ENCODE measurements at places on chromosomes 13 and 19.

DNA sequence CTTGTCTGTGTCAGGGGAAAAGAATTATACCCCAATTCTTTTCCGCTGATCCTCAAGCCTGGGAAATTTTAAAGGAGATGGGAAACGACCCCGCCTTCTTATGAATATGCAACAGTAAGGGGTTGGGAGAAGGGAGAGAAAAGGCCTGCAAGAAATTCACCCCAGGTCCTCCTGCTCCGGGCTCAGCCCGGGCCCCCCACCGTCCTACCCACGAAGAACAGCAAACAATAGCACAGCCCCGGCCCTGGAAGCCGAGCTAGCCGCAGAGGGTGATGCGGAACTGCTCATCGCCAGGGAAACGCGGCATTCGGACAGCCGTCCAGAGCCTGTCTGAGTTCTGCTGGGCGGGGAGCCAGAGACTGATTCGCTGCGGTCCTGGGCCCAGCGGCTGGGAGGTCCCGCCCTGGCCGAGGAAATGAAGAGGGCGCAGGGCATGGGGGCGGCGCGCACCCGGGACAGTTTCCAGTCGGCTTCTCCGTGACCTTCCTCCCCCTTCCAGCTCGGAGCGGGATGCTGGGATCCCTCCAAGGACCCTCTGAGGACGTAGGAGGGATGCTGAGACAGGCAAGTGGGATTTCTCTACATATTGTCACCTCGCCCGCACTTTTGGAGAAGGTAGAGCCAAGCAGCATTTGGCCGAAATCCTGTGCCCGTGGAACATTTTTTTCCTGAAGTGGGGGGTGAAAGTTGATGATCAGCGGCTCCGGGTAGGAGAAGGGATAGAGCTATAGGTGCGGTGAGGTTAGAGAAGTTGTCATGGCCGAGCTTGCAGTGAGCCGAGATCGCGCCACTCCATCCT, 82.3 kb upstream of the C1QTNF9B start:
- DNase-seq = peak; percentile 25

DNA sequence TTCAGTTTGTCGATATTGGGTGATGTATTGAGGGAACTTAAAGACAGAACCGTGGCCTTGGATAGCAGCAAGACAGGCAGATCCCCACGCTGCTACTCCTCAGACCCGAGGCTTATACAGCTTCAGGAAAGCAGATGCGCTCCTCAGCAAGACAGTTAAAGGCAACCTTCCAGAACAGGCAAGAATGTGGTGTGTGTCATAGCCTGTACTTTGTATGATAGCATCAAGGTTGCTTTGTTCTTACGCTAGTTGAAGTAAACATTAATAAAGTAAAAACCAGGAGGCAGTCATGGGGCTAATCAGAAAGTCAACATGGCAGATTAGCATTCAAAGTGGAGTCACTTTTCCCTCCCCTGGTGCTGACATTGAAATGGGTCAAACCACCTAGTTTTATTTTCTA, 473.2 kb downstream of the DCT start:
- no peak for DNase-seq

DNA sequence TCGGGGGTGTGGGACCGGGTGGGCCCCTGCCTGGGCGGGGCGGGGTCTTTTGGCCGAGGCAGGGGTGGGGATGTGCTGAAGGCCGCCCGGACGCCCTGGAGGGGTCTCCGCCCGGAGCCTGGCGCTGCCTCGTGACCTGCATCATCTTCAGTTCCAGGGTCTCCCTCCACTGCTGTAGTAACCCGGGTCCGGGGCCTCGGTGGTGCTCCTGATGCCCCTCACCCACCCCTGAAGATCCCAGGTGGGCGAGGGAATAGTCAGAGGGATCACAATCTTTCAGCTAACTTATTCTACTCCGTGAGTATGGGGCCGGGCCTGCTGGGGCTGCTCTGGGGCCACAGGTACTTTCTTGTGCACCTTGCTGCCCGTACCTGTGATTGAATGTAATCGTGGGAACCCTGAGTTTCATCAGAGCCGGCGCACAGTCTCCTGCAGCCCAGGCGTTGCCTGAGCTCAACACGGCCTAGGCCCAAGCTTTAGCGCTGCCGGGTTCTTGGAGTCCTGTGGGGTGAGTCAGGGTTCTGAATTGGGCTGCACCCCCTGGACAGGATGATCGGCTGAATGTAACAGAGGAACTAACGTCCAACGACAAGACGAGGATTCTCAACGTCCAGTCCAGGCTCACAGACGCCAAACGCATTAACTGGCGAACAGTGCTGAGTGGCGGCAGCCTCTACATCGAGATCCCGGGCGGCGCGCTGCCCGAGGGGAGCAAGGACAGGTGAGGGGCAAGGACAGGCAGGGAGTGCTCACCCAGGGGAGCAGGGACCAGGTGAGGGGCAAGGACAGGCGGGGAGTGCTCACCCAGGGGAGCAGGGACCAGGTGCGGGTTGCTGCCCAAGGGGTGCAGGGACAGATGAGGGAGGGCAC, 10.5 kb downstream of the PEAK3 start:
- DNase-seq = no peak

DNA sequence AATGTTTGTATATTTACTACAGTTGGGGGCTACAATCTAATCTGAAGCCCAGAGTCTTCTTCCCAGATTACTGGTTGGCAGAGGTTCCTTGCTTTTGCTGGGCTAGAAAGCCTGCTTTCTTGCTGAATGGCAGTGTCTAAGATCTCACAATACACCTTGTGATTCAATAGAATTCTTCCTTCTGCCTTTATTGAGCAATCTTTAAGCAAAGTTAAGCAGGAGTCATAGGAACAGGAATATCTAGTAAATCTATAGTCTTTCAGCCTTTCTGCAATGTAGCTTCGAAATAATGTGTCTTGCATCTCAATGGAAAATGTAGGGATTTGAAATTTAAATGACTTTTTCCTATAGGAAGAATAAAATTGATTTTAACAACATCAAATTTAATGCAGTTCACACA, 346.1 kb downstream of the SLITRK1 start:
- DNase-seq = no peak

DNA sequence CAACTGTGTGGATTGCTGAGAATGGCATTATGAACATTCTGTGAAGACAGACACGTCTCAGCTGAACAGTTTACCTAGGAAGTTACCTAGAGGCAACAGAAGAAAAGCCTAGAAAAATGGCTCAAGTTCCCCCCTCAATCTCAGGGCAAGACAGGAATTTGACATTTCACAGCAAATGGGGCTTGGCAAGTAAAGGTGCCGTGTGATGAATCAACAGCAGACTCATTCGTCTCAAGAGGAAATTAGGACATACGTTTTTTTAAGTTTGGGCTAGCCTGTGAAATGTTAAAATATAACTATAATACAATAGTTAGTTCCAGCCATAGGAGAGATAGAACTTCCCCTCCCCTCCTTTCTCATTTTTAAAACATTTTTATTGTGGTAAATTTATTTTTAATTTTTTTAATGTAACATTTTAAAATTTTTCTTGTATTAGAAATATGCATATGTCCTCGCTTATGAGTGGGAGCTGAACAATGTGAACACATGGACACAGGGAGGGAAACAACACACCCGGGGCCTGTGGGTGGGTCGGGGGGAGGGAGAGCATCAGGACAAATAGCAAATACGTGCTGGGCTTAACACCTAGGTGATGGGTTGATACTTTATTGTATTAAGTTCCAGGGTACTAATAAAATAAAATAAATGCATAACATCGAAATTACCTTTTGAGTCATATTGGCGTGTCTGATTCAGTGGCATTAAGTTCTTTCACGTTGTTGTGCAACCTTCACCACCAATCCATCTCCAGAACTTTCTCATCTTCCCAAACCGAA, 116.0 kb downstream of the COL4A2 start:
- DNase-seq = no peak

- DNase-seq = no peak
Observed at GRCh38 chr19:5104871-5105351, 136.0 kb downstream of the KDM4B start.

GRCh38 chr13:50326811-50327210, 311.6 kb downstream of the KCNRG start:
- no peak for DNase-seq

- DNase-seq = no peak
Observed at GRCh38 chr13:44407379-44407778, 33.8 kb downstream of the SERP2 start.

DNA sequence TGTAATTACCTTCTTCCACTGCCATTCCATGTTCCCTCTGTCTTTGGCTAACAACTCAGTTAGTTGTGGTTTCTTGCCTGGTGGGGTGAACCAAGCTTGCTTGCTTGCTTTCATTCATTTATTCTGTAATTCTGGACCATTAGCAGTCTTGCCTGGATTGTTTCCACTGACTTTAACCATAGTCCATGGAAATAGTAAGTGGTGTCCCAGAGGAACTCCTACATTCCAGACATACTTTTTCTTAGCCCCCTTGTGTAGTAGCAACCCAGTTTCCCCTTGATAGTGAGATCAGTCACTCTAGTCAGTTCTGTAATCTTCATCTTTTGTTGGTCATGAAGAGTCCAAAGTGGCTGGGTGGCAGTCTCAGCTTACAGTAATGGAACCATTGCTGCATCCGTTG, 23.2 kb downstream of the PDS5B start:
- DNase-seq = no peak

DNA sequence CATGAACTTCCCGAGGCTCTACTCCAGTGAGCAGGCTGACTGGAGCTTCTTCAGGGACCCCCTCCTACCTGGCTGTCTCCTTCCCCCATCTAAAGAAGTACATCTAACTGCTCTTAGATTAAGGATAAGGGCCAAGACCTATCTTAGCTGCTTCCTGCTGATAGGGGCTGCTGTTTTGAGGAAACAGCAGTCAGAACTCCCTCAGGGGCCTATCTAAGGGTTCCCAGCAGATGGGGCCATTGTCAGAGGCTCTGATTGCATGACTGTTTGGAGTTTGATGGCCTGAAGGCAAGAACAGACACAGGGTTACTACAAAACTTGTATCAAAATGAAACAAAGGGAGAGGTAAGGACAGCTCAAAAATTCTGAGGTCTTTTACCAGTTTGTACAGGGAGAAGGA, 2636.9 kb upstream of the PCDH20 start:
- no peak for DNase-seq

DNA sequence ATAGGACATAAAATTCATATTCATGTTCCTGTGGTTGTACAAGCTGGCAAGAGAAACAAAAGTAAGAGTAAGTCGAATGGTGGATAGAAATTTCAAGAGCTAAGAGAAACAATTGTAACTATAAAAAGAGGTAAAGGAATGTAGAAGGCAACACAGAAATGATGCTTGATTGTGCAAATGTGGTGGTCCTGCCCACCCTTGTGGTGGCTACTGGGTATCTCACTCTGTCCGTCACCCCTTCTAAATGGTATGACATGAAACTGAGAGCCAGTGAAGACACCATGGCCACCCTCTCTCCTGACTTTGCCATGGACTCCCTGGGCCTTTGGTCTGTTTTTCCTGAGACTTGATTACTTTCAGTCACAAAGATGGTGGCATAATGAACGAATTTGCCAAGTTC, 925.9 kb upstream of the SLITRK6 start:
- DNase-seq = no peak

GRCh38 chr19:32581705-32582179, 752 bp downstream of the PDCD5 start:
- peak; percentile 28 for DNase-seq

DNA sequence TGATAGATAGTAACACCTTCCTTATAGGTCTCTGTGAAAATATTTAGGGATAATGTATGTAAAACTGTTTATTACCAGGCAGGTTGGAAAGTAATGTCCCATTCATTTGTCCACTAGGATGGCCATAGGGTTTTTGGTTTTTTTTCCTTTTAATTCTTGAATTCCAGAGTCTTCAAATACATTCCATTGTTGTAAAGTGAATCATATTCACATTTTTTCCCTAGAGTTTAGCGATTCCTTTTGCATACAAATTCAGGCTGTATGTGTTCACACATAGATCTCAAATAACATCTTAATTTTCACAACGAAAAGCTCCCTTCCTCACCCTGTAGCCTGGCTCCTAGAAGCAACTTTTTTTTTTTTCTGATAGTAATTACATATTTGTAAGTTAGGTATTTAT, 1.8 kb upstream of the ZNF557 start:
- DNase-seq = no peak

DNA sequence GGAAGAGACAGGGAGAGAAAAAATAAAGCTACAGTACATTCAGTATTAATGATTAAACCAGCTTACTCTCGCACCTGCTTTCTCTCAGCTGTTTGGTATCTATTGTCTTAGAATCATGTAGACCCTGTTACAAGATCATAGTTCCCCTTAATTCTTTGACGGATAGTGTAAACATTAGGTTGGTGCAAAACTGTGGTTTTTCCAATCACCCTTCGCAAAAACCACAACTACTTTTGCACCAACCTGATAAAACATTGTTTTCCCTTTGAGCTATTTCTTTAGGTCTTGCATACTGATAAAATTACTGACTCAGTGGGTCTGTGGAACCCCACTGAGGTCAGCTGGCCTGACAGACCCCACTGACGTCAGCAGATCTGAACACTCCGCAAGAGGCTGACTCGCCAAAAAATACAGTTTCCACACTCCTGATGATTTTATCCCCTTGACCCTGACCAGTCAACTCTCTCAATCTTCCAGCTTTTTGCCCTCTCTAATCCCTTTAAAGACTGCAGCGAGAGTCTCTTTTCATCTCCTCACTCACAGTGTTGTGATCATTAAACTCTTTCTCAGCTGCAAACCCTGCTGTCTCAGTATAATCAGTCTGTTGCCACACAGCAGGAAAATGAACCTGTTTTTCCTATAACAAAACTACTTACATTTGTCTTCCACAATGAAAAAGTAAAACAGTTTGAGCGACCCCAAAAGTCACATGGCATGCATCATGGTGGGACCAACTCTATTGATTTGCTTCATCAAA, 123.9 kb downstream of the SLITRK6 start:
- no peak for DNase-seq

DNA sequence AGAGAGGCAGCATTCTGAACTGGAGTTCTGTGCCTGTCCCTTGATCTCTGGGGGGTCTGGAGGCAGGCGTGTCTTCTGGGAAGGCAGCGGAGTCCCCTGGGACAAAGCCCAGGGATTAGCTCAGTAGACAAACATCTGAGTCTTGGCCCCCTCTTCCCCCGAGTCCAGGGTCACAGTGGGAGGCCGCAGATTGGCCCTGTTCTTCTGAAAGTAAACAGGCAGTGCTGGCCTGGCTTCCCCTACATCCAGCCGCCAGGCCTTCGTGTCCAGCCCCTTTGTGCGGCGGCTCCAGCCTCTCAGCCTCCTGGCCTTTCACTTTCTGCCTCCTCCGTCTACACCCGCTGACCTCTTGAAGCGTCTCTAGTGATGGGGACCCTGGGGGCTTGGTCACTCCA, 989 bp downstream of the NFILZ start:
- DNase-seq = no peak

- no peak for DNase-seq
Observed at GRCh38 chr13:40580566-40581276, 85.7 kb downstream of the FOXO1 start.

GRCh38 chr13:79658333-79658975, 177.5 kb downstream of the NDFIP2 start:
- no peak for DNase-seq

- DNase-seq = peak; percentile 60
Observed at GRCh38 chr13:26707122-26708006, 53.2 kb downstream of the GPR12 start.

GRCh38 chr13:91270031-91270430, 77.5 kb upstream of the MIR17HG start:
- DNase-seq = no peak
